ENCODE measurements at places on chromosomes 13 and 19. TPM values are rescaled to one million over a fixed set of nuclear protein-coding genes. Genes with fewer than 3 reads are reported as not detected.

DNA sequence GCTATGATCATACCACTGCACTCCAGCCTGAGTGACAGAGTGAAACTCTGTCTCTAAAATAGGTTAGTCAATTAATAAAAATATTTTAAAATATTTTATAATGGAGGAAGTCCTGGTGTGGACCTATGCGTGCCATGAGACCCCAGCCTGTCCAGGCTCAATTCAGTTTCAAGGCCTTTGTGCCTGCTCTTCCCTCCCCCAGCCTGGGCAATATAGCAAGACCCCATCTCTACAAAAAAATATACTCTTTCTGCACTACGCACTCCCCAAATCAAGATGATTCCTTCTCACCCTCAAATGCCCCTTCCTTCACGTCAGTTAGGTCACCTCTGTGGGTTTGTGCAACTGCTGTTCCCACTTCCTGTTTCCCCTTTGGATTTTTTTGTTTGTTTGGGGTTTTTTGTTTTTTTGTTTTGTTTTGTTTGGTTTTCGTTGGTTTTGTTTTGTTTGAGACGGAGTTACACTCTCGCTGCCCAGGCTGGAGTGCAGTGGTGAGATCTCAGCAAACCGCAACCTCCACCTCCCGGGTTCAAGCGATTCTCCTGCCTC lies 1.4 kb upstream of the HSH2D start:
- DNase-seq, result no peak

DNA sequence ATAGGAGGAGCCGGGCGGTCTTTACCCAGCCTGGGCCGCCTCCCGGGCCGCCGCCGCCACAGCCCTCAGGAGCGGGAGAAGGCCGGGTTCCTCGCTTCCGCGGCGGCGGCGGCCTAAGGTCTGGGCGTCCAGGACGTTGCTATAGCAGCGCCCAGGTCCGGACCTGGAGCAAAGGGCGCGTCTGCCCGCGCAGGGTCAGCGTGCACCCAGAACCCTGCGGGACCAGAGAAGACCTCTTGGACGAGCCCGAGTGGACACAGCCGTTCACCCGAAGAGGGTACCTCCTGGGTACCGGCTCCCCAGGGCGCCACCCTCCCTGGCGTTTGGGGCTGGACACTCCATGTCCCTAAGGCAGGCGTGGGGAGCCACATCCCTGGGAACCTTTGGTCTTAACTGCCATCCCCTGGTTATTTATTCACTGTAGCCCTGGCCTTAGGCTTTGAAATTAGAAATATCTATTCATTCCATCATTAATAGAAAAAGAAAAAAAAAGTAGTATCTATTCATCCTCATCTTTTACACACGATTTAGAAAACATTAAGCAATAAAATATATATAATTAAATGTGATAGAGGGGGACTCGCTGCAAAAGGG lies 2.4 kb downstream of the DZIP1 start:
- no peak for DNase-seq

DNA sequence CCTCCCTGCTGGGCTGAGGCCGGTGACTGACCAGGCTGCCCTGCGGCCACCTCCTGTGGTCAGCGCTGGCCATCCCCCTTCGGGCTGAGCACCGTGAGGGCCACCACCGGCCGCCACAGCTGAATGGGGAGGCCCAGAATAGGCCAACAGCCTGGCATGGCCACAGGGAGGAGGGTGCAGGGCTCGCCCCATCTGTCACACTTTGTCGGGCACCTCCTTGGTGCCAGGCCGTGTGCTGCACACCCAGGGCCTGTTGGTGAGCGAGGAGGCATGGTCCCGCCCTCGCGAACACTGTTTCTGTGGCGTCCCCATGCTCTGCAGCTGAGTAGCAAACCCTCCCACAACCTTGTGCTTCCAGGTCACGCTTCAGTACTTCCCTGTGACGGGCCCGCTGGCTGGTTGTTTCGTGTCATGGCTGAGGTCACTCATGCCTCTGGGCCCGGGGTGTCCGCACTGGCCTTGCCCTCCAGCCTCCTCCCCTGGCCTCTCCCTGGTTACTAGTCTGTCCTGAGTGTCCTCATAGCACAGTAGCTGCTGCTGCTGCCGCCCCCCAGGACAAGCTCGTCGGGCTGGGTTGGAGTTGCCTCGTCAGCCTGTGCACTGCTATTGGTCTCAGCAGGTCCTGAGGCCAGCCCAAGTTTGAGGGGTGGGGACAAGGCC lies 15.2 kb downstream of the EPN1 start:
- no peak for DNase-seq

- DNase-seq, result no peak
Measured at GRCh38 chr19:58003174-58003828, 681 bp upstream of the ZNF606 start.

The FBXL3 gene
- polyA plus RNA-seq, result 57.0 TPM

DNA sequence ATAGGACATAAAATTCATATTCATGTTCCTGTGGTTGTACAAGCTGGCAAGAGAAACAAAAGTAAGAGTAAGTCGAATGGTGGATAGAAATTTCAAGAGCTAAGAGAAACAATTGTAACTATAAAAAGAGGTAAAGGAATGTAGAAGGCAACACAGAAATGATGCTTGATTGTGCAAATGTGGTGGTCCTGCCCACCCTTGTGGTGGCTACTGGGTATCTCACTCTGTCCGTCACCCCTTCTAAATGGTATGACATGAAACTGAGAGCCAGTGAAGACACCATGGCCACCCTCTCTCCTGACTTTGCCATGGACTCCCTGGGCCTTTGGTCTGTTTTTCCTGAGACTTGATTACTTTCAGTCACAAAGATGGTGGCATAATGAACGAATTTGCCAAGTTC lies 925.9 kb upstream of the SLITRK6 start:
- DNase-seq, result no peak

- peak; percentile 17 for DNase-seq
Measured at GRCh38 chr19:18520848-18521691, 800 bp downstream of the ELL start.

DNA sequence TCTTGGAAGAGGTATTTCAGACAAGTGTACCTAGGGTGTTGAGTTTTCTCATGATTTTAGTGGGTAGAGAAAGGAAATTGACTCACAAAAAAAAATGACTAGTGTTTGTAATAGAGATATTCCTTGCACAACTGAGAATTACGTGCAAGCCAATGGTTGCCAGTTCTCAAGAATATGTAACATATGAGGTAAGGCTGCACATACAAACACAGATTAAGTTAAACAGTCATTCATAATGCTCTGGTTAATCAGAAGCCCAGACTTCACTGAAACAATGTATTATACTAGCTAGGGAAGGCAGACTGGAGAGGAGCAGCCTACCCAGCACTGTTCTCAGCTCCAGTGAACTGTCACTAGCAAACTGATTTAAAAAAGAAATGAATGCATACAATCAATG lies 418.3 kb downstream of the DIAPH3 start:
- DNase-seq, result no peak

- DNase-seq, result no peak
Measured at GRCh38 chr19:6378041-6378440, 2.3 kb upstream of the PSPN start.

DNA sequence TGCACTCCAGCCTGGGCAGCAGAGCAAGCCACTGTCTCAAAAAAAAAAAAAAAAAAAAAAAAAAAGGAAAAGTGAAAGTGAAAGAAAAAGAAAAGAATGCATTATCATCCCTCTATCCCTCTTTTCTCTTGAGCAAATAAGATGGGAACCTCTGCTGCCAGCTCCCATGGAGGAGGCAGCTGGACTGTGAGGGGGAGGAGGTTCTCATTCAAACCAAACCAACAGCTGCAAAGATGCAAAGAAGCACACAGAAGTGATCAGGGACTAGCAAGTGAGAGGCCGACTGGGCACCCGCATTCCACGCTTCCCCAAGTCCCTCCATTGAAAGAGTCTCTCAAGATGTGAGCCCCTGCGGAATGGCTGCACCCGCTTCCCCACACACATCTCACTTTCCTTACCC lies 63.5 kb downstream of the TSHZ3 start:
- no peak for DNase-seq

DNA sequence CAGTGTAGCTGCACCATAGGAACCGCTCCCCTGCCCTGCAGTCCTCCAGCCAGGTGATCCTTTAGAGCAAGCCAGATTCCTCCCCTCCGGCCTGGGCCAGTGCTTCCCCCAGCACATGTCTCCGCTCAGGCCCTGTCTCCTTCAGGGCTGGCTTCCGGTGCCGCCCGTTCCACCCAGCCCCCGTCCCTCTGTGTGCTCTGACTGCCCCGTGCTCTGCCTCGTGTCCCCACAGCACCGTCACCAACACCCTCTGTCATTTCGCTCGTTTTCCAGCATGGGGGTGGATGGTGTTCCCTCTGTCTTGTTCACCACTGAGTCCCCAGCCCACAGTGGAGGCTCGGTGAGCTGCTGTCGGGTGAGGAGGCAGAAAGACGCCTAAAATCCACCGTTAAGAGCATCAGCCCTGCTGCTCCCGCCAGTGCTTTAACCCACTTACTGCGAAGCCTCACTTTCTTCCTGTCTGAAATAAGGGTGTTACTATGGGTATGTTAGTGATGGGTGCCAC lies 54.5 kb downstream of the TSSK6 start:
- DNase-seq, result peak; percentile 70

The TYROBP gene
- 2.3 TPM for polyA plus RNA-seq

DNA sequence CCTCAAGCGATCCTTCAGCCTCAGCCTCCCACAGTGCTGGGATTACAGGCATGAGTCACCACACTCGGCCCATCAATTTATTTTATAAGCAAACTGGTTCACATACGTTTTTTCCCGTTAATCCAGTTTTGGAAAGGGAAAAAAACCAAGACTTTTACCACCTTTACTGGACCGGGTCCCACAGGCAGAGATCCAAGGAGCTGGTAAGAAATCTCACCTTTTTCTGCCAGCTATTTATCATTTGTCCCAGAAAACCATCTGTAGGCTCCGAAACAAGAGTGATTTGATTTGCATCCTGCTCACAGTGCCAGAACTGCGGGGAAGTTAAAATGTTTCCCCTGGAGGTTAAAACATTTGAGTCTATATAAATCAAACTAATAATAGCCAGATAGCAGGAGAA lies 6.3 kb upstream of the FUT2 start:
- DNase-seq, result no peak

DNA sequence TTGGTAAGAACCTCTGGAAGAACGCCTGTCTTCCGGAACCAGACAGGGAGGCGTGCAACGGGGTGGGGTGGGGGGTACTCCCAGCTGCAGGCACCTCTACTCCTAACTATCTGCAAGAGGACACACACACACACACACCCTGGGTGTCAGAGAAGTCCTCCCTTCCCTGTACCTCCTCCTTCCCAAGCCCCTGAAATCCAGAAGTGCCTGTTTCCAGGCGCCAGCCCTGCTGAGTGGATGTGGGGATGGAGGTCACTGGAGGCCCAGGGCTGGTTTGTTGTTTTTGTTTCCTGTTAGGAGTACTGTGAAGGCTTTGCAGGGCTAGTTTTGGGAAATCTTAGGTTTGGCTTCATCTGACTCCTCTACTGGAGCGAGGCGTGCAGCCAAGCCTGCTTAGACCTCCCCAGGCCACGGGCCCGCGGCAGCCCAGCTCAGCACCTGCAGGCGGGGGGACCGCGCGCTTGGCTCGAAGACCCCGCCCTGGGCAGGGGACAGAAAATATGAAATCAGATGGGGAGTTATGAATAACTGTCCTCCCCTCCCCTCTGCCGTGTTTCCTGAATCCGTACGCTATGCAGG lies 36.4 kb downstream of the SOX1 start:
- DNase-seq, result no peak

DNA sequence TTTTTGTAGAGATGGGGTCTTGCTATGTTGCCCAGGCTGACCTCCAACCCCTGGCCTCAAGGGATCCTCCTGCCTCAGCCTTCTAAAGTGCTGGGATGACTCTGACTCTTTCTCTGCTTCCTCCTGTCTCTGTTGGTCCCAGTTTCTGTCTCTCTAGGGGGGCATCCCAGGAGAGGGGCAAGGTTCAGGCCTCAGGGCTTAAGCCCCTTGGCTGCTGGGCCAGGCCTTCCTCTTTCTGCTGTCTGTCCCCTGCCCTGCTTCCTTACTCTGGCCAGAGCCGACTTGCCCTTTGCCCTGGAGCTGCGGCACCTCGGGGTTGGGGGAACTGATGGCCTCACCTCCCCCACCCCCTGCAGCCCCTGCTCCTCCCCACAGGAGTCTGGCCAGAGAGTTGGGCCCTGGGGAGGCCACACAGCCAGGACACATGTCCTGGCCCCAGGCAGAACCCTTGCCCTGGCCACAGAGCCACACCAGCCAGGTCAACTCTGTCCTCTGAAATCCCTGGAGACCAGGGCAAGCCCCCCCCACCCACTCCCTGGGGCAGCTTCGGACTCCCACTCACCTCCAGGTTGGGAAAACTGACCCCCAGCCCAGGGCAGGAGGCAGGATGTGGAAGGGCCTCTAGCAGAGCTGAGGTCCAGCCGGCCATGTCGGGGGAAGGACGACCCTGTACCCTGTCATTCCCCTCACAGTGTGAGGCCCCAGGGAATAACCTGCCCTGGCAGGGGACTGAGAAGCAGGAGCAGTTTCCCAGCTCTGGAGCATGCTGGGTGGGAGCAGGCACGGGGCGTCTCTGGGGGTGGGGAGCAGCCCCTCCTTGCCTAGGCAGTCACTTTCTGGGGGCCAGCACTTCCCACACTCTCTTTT lies 23.7 kb downstream of the CEBPA start:
- no peak for DNase-seq

DNA sequence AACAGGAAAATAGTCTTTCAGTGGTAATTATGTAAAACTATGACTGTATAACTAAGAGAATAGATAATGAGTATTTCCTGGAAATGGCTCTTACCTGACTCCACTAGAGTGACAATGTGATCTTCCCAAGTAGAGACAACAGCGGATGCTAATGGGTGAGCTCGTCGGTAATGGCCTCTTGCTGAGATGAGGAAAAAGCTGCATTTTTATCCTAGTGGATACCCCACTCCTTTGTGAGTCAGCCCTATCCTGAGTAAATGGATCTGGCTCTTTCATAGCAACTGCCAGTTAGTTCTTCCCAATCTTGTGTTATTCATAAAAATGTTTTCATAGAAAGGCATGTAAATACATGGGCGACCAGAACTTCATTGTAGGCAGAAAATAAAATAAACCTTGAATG lies 299.5 kb downstream of the NALCN start:
- no peak for DNase-seq

The KIR2DL1 gene
- not detected for polyA plus RNA-seq

DNA sequence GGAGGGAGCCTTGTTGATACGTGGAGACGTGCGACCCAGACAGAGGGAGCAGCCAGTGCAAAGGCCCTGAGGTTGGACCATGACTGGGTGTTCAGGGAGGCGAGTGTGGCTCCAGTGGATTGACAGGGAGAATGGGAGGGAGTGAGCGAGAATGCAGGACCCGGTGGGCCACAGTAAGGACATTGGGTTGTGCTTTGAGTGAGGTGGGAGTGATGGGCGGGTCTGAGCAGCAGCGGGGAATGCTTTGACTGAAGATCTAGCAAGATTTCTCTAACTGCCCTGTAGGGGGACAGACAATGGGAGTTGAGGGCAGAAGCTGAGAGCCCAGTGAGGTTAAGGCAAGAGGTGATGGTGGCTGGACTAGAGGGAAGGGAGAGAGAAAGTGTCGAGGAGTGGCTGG lies 7.7 kb upstream of the NANOS2 start:
- DNase-seq, result no peak

GRCh38 chr13:98273824-98274742 lies 97.0 kb upstream of the RNF113B start:
- DNase-seq, result no peak

- no peak for DNase-seq
Measured at GRCh38 chr19:35558400-35559280, 4.8 kb downstream of the ATP4A start.

The SGCG gene
- polyA plus RNA-seq, result not detected

The METTL21C gene
- not detected for polyA plus RNA-seq

- peak; percentile 55 for DNase-seq
Measured at GRCh38 chr19:14361824-14362223, 19.4 kb upstream of the ADGRE5 start.

- DNase-seq, result no peak
Measured at GRCh38 chr13:52811841-52812240, 36.6 kb downstream of the PCDH8 start.

- DNase-seq, result no peak
Measured at GRCh38 chr13:43293986-43294385, 270.6 kb downstream of the DNAJC15 start.

The ZNF28 gene
- 10.2 TPM for polyA plus RNA-seq

The ADAT3 gene
- polyA plus RNA-seq, result 2.2 TPM

All from naive thymus-derived CD4-positive, alpha-beta T cell (primary cell).